ENCODE measurements at places on chromosomes 5 and 9.

GRCh38 chr5:9661316-9662015, 31.3 kb upstream of the TAS2R1 start:
- DNase-seq: no peak

DNA sequence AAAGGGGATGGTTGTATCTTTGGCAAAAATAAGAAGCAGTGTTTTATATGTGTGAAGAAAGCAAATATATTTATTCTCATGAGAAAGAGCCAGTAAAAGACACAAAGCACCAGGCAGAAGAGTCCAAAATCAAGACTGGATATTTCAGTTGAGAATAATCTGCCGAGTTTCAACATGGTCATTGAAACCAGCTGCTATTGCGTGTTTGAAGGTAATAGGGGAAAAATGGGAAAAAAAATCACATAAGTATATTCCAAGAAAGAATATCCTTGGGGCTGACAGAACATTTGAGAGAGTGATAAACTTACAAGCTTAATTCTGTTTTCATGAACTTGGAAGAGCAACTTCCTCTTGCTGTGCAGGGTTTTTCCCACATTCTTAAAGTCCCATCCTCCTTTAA, 79.9 kb downstream of the ISOC1 start:
- no peak for DNase-seq

- no peak for DNase-seq
Measured at GRCh38 chr9:97895695-97896332, 26.5 kb downstream of the TRMO start.

GRCh38 chr5:95862671-95863382, 40.3 kb upstream of the GLRX start:
- no peak for DNase-seq

DNA sequence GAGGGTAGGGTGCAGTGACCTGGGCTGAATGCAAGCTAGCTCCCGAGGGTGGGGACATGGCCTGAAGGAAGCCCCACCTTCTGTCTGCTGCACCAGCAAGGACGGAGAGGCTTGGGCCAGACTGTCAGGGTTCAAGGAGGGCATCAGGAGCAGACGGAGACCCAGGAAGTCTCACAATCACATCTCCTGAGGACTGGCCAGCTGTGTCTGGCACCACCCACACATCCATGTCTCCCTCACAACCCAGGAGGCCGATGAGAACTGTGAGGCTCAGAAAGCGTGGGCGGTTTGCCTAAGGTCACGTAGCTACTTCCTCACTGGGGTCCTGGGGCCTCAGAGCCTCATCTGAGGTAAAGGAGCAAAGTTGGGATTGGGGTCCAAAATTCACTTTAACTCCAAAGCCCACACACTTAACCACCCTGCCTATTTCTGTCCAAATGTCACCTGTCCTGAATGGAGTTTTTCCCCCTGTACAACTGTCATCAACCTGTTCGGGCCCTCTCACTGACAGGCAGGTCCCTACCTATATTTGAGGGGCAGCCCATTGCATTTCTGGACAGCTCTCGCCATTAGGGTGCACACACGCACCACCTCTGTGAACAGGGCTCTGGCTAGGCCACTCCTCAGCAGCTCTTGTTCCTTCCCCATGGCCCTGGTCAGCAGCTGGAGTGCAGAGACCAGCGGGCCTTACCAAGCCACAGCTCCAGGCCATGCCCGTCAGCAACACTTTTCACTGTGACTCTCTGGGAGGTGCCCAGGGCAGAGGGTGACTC, 3.4 kb downstream of the IL13 start:
- DNase-seq: no peak

GRCh38 chr9:87714819-87715218, 11.1 kb upstream of the CTSL start:
- peak; percentile 62 for DNase-seq

- no peak for DNase-seq
Measured at GRCh38 chr5:82721087-82721410, 356.1 kb downstream of the TMEM167A start.

GRCh38 chr9:30103647-30104394, 2280.6 kb upstream of the ACO1 start:
- no peak for DNase-seq

GRCh38 chr5:118224546-118224945, 763.8 kb downstream of the DTWD2 start:
- no peak for DNase-seq

DNA sequence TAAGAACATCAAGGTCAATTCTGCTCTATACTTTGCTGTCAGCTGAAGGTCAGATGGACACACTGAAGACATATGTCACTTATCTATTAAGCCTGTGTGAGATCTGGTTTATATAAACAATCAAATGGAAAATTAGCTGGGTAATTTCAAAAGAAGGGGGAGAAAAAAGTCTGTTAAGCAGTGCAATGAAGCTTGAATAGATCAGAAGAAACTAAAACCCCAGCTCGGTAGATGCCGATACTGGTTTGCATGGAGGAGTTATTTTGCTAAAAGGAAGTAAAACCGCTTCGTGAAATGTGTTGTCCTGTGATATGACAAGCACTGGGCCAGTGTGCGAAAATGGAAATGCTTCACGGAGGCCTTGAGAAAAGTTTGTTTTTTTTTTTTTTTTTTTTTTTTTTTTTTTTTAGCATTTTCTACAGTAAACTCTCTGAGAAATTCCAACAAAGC, 148.8 kb downstream of the MEF2C start:
- no peak for DNase-seq

GRCh38 chr5:35129921-35130485, 82.3 kb upstream of the AGXT2 start:
- no peak for DNase-seq

GRCh38 chr9:10946676-10947410, 334.0 kb upstream of the PTPRD start:
- no peak for DNase-seq

GRCh38 chr9:133943036-133943780, 48.9 kb downstream of the VAV2 start:
- peak; percentile 30 for DNase-seq

DNA sequence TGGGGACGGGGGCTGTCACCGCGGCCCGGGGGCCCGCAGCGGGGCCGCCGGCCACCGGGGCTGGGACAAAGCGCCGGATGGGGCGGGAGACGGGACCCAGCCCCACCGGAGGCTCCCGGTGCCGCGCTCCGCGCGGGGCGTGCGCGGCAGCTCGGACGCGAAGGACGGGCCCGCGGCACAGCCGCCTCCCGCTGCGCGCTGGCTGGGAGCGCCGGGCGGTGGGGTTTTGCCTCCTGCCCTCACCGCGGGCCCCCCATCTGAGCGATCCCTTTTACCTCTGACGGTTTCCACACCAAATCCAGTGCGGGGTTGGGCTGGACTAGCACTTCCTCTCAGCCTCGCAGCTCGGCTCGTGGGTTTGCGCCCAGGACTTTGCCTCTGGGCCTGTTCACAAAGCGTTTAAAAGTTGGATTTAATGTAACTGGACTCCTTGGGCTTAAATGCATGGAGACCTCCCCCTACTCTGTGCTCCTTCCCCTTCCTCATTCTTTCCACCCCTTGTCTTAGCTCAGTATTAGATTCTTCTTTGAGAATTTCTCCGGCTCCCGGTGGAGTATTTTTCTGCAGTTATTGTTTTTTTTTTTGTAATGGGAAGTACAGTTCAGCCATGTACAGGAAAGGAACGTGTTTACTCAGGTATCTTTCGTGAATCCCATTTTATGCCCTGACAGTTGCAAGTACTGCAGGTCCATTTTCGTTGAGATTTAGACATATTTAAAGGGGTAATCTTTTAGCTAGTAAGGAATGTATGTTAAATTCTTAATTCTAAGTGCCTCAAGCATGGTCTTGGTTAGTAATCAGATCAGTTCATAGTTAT, 691 bp downstream of the FCHO2 start:
- DNase-seq: peak; percentile 56

DNA sequence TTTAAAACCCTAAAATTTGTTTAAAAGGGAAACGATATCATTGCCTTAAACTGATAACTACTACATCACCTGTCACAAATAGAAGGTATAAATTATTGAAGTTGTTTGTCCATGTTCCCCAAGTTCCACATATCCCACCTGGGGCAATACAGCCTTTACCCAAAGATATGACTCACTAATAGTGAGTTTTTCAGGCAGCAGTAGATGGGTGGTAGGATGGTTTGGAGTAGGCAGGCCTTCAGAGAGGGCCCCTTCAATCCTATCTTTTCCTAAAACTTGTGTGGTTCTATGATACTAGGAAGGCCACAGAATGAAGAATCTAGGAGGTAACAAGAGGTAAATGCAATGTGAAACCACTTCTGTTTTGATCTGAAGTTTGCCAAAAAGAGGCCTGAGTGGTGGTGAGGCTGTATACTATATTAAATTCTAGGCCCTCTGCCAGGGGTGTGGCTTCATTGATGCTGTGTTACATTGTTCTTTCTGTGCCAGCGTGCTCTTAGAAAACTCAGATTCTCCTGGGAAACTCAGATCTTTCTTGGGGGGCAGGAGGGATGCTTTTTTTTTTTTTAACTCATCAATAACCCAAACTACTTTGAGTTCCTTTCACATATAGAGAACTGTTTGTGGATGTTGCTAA, 7.2 kb downstream of the CYSTM1 start:
- DNase-seq: no peak

GRCh38 chr5:102048940-102049339, 247.1 kb downstream of the SLCO4C1 start:
- no peak for DNase-seq

GRCh38 chr9:92332577-92333281, 7.0 kb downstream of the CENPP start:
- DNase-seq: no peak

DNA sequence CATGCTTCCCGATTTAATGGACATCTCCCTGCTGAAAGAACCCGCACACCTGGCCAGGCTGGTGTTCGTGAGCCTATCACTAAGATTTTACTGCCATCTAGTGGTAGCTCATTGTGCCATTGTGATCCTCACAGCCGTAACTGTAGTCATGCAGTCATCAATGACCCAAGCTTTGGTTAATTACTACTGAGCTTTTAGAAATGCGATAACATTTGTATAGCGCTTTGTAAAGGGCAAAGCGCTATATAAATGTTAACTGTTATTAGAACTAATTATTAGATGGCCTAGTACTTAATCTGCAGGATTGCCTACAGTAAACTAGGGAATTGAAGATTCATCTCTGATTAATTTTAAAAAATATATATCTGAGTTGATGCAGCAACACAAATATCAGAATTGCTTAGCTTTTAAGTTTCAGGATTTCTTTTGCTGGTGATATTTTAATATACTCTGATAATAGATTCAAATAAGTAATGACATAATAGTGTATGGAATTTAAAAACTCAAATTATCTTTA, 90.2 kb downstream of the HACD4 start:
- peak; percentile 35 for DNase-seq

DNA sequence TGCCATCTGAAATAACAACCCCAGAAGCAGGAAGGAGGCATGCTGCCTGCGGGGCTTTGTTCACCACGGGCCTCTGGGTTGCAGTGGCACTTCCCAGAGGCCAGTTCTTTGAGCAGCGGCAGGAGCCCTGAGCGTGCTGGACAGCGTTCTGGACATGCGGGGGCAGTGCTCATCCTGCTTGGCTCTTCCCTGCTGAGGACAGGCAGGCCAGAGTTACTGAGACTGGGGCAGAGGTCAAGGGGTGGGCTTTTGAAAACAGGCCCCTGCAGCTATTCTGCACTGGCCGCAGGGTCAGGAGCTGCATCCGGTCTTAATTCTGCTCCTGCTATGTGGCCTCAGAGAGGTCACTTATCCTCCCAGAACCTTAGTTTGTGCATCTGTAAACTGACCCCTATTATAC, 258.6 kb downstream of the FSTL4 start:
- DNase-seq: no peak

- DNase-seq: no peak
Measured at GRCh38 chr5:111931655-111932054, 174.7 kb upstream of the NREP start.

GRCh38 chr9:92300936-92301335, 7.4 kb upstream of the IARS1 start:
- DNase-seq: no peak

- DNase-seq: no peak
Measured at GRCh38 chr5:98734646-98735045, 38.8 kb upstream of the RGMB start.

DNA sequence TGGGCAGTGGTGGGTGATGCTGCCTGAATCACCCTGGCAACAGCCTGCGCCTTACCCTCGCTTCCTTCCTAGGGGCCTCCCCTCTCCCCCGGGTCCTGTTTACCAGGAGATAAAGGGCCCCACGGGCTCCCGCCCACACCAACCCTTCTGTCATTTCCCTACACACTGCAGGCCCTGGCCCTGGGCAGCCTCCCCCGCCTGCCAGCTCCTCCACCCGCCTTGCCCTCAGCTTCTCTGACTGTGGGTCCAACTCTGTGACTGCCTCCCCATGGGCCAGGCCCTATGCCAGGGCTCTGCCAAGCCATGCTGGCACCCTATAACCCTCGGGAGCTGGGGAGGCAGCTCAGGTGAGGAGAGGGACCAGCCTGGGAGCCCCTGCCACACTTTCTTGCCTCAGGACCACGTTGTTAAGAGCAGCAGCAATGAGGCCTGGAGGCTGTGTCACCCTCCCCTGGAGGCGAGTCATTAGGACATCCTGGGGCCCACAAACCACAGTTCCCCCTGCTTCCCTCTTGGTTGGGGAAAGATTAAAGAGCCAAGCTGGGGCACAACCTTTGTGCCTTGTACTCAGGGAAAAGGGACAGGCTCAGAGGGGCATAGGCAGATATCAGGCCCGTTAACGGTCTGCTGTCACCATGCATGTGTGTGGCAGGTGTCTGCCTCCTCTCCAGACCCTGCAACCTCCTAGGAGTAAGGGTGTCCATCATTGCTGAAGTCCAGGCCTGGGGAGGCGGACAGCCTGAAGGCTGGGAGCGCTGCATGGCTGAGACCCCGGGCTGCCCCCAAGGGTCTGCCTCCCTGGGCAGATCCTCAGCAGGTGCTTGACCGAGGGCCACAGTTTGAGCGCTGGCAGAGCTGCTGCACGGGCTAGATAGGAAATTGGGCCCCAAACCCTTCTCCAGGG, 2.8 kb downstream of the MGAT4B start:
- DNase-seq: peak; percentile 66

DNA sequence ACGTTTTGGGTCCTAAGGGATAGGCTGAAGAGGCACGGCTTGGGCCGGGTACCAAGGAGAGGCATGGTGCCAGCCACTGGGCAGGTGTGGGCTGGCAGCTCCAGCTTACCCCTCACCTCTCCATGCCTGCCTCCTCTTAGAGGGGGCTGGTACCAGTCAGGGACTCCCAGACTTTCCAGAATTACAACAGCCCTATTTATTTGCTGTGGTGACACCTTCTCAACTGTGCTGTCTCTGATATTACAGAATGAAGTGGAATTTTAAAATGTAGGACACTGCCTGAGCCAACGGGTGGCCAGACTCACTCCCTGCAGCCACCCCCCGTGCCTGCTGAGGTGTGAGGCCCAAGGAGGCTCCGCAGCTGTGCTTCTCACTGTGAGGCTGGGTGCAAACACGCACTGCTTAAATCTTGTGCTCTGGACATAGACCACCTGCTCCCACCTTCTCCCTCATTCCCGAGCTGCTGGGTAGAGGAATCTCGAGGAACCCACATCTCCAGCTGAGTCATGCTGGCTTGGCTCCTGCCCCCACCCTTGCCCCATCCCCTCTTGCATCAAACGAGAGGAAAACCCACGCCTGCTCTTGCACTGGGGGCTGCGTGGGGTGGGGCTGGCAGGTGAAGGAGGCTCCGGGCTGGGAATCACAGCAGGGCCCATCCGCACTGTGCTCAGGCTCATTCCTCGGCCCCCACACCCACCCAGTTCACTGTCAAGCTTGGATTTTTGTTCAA, 47.9 kb downstream of the PRRT1B start:
- DNase-seq: no peak

Measured in right cardiac atrium (tissue), 5 donors.